ENCODE measurements at places on chromosomes 7 and 10.

- DNase-seq, result no peak
Measured at GRCh38 chr7:106059556-106059955, 52.6 kb downstream of the SYPL1 start.

GRCh38 chr10:117074621-117075020 lies 63.4 kb downstream of the VAX1 start:
- no peak for DNase-seq

- DNase-seq, result no peak
Measured at GRCh38 chr7:100967292-100967863, 2.0 kb upstream of the MUC12 start.

- DNase-seq, result no peak
Measured at GRCh38 chr10:76086761-76087639, 655.6 kb downstream of the LRMDA start.

GRCh38 chr10:15227611-15228372 lies 59.3 kb upstream of the NMT2 start:
- no peak for DNase-seq

DNA sequence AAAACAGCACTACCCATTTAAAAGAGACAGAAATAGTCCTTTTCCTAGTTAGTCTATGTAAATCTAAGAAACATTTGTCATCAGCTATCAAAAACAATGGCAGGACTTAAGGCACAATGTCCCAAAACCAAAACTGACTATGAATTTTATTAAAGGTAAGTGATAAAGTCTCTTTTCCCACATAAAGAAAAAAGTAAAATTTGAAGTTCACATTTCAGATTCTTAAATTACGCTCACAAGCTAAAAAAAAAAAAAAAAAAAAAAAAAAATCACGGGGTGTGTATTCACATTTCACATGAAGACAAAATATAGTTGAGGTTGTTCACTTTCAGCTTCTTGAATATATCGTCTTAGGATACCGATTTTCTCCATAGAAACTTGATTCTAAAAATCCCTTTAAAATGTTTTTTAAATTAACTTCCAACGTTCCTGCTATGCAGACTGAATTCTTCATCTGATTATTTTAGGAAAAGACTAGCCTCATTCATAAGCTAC lies 1.6 kb downstream of the P4HA1 start:
- DNase-seq, result no peak

DNA sequence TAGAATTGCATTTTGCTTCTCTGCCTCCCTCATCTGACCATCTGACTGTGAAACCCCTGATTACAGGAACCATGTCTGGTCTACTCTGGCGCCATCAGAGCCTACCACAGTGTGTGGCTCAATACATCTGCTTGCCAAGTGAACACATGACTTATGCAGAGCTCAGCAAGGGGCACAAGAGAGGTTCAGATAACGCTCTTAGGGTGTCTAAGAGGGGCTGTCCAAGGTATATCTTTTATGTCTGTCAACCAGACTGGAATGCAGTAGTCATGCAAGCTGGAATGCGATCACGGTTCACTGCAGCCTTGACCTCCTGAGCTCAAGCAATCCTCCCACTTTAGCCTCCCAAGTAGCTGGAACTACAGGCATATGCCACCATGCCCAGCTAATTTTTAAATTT lies 10.3 kb upstream of the RRP12 start:
- no peak for DNase-seq

- no peak for DNase-seq
Measured at GRCh38 chr7:1886361-1887064, 216.4 kb downstream of the ELFN1 start.

Data from D721Med (cell line).